ENCODE measurements at places on chromosomes 5 and 9.
A peak's percentile ranks its signal among the peaks of the same experiment; 100 is the strongest.

- no peak for DNase-seq
These were observed 27.0 kb downstream of the FAM169A start for GRCh38 chr5:74839229-74839628.

GRCh38 chr9:89313842-89314241 lies 2.8 kb downstream of the CKS2 start:
- DNase-seq = no peak

- DNase-seq = no peak
These were observed 17.5 kb downstream of the ABO start for GRCh38 chr9:133257465-133257956.

- DNase-seq = no peak
These were observed 156.1 kb upstream of the KIF2A start for GRCh38 chr5:62149879-62150278.

DNA sequence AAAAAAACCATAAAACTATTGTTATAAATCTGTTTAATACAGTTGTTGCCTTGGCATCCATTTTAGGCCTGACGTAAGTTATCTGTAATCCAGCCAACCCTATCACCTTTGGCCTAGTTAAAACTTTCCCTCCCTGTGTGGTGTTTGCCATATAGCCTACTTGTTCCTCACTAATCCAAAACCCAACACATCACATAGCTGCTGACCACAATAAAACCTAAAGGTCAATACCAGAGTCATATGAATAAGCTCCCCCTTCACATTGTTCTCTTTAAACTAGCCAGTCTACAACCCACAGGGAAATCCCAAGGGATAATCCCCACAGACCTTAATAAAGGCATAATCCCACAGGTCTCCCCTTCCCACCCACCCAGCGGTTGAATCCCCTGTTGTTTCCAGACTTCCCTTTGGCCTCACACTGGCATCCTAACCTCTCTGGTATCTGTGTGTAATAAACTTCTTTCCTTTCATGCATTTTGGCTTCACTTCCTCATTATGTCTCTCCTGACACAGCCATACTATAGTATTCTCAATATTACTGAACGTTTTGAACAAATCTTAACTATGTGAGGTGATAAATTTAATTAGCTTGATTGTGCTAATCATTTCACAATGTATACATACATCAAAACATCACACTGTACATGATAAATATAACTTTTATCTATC lies 50.8 kb downstream of the DTWD2 start:
- no peak for DNase-seq

DNA sequence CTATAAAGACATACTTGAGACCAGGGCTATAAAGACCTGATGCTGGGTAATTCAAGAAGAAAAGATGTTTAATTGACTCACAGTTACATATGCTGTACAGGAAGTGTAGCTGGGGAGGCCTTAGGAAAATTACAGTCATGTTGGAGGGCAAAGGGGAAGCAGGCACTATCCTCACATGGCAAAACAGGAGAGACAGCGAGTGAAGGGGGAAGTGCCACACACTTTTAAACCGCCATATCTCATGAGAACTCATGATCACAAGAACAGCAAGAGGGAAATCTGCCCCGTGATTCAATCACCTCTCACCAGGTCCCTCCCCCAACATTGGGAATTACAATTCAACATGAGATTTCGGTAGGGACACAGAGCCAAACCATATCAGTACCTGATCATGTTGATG lies 89.9 kb upstream of the ADAMTSL1 start:
- no peak for DNase-seq

- DNase-seq = no peak
These were observed 22.4 kb downstream of the NRG2 start for GRCh38 chr5:140020601-140021177.

- DNase-seq = no peak
These were observed 28.0 kb downstream of the ANP32B start for GRCh38 chr9:98011122-98011521.

DNA sequence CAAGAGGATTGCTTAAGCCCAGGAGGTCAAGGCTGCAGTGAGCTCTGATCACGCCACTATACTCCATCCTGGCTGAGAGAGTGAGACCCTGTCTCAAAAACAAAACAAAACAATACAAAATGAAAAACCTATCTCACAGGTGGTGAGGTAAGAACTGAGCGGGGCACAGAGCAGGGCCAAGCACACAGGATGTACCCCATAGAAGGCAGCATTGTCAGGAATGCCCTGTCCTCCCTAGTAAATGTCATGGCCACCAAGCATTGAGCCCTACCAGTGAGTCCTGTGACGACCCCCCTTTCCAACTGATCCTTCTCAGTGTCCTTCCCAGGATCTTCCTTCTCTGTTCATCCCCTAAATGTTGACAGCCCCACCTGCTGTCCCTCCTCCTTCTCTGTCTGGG lies 44.6 kb upstream of the ALDH1B1 start:
- no peak for DNase-seq

- DNase-seq = no peak
These were observed 23.1 kb upstream of the QSOX2 start for GRCh38 chr9:136268735-136269134.

- DNase-seq = no peak
These were observed 55.2 kb upstream of the ACTBL2 start for GRCh38 chr5:57537811-57538210.

GRCh38 chr5:149282027-149282965 lies 10.6 kb downstream of the AFAP1L1 start:
- no peak for DNase-seq

- DNase-seq = no peak
These were observed 25.4 kb downstream of the MEGF10 start for GRCh38 chr5:127316011-127316410.

- peak; percentile 33 for DNase-seq
These were observed 15.7 kb downstream of the SQSTM1 start for GRCh38 chr5:179836225-179837019.

DNA sequence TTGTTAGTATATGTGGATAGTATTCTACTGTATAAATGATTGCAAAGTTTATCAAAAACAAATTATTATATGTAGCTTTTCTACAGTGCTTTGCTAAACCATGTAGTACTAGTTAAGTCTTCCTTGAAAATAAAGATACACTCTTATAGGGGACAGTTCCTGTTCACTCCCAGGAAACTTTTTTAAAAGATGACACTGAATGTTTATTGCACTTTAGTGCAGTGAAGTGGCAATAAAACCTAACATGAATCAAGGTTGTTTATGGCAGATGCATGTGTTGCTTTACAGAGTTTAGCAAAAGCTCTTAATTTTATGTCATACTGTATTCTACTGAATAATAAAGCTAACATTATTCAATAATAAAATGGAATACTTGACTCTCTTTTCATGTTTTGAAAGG lies 51.7 kb downstream of the GABRA1 start:
- DNase-seq = no peak

GRCh38 chr5:351921-352245 lies 30.4 kb downstream of the AHRR start:
- no peak for DNase-seq

DNA sequence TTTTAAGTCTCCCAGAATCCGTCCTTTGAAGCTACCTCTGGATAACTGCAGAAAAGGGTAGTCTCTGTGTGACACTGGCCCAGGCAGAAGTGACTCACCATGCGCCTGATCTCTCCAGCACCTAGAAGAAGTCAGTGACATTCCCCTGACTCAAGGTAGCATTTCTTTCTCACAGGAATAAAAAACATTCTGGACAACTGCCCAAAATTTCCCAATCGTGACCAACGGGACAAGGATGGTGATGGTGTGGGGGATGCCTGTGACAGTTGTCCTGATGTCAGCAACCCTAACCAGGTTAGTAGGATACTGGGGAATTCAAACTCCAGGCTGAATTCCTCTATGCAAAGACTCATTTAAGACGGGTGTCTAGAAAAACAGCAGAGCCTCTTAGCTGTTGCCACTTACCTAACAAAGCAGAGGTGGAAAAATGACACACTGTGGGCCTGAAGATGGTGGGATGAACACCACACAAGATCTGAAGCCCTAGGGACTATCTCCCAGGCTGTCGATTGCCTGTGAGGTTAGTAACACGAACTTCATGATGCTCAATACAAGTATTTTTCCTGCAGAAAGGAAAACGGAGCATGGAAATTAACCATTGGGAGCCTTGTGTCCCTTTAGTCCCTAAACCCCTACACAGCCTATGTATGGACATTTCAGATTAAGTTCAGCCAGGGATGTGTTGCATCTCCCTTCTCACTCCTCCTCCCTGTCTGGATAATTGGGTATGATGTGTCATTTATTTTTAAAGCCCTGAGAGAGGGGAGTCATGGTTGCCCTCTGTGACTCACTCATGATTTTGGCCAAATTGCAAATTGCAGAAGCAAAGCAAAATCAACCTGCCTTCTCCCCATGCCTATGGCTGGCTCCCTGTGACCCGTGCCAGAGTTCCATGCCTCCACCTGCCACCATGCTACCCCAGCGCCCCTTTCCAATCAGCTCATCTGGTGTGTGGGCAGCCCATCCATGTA lies 37.2 kb downstream of the THBS4 start:
- DNase-seq = no peak

DNA sequence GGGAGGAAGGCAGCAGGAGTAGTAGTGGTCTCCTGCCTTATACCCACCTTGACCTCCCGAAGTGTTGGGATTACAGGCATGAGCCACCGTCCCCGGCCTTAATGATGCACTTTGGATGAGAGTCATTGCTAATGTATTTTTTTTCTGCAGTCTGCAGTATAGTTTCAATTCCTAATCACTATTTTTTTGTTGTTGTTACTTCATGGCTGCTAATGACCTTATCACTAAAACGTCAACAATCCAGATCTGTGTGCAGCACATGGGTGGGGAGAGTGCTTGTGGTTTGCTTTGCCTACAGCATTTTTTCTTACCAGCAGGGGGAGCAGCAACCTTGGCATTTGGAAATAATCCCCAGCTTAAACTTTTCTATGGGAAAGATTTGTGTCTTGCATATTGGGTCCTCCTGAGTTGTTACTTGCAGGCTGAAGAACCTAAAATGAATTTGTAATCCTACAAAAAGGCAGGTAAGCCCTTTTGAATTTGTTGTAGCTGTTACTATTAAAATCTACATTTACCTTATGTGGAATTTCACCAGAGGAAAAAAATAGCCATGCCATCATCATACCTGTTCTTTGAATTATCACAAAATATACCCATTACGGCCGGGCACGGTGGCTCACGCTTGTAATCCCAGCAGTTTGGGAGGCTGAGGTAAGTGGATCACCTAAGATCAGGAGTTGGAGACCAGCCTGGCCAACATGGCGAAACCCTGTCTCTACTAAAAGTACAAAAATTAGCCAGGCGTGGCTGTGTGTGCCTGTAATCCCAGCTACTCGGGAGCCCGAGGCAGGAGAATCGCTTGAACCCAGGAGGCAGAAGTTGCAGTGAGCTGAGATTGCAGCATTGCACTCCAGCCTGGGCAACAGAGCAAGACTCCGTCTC lies 6.3 kb upstream of the MED7 start:
- DNase-seq = peak; percentile 74

DNA sequence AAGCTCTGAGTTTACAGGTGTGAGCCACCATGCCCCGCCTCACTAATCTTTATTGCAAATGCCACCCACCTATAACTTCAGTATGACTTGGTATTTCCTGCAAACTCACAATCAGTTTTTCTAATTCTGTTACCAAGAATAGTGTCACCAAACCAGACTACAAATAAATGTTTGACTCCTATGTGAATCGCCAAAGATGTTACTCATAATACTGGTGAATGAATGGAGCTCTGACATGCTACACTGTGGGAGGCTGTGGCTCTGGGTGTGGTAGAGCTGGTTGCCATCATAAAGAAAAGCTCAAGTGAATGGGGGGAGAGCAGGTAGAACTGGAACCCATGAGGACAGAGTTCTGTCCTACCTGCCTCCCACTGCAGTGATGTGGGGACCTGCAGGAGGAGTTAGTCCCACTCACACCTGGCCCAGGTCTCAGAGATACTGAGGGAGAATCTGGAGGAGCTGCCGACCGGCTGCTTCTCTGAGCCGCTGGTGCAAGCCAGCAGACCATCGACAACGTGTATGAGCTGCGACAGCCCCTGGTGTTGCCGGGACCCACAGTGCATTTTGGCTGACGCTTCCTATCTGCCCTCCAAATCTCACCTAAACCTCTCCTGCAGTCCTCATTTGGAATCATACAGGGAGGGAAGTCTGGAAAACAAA lies 95.7 kb downstream of the ENTREP1 start:
- no peak for DNase-seq

GRCh38 chr9:6575324-6576034 lies 70.0 kb downstream of the GLDC start:
- no peak for DNase-seq

- DNase-seq = no peak
These were observed 9.7 kb upstream of the PDCD1LG2 start for GRCh38 chr9:5500441-5501235.

GRCh38 chr9:127446713-127447415 lies 4.3 kb downstream of the RPL12 start:
- DNase-seq = no peak

DNA sequence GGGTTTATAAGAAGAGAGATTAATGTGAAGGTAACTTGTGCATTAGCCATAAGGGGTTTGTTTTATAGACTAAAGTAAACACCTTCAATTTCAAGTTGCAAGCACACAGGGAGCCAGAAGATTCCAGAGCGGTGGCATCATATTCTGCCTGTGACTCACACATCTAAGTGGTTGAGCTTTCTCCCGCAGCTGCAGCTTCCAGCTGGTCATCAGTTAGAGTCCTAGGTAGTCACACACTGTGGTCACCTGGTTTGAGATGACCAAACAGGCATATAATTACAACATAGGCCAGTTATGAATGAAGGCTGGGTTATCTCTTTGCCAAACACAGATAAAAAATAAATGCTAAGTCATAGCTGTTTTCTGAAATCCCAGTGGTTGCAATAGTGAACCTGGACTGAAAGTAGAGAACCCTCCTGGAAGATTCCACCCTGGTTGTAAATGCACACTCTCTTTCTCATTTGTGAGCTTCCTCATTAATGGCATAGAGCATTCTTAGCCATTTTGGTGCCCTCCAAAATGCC lies 171.3 kb downstream of the GDNF start:
- no peak for DNase-seq

- no peak for DNase-seq
These were observed at the start of gene STING1 for GRCh38 chr5:139482050-139482889. Gene STING1 (minus strand): TSS chr5:139482758. CDS start chr5:139481704, 1,054 bp downstream.

DNA sequence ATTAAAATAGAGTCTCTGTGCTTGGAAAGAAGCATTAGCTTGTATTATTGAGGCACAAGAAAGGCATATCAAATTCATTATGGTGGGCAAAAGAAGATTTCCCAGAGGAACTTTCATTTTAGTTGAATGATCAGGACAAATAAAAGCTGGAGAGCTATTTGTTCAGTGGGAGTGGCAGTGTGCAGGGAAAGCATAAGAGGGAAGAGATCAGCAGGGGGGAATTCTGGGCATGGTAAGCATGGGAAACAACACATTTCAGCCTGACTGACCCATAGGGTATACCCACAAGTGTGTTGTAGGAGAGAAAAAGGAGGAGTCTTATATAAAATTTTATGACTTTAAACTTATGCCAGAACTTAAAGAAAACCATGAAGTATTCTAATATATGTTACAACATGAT lies 167.7 kb upstream of the RASA1 start:
- no peak for DNase-seq

DNA sequence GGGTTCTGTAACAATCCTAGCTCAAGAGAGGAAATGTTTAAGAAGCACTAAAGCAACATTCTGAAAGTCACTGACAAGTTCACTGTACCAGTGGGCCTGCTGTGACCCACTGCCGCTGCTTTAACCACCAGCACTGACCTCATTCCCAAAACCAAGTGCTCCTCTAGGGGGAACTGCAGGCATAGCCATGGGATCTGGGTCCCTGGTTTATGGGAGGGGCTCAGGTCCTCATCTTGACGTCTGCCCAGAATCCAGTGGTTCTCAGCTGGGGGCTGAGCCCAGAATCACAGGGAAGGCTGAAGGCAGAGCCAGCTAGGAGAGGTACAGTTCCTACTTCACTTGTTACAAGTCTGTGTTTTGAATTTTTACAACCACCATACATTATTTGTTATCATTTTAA lies 36.1 kb upstream of the SLC2A8 start:
- no peak for DNase-seq

- DNase-seq = no peak
These were observed 9.9 kb downstream of the RAD50 start for GRCh38 chr5:132566657-132567056.

Data from activated naive CD8-positive, alpha-beta T cell treated with anti-CD3 and anti-CD28 coated beads, Interleukin-2, amount 50 U/mL, for 16 hours (primary cell).